ENCODE measurements at places on chromosomes 5 and 9.

DNA sequence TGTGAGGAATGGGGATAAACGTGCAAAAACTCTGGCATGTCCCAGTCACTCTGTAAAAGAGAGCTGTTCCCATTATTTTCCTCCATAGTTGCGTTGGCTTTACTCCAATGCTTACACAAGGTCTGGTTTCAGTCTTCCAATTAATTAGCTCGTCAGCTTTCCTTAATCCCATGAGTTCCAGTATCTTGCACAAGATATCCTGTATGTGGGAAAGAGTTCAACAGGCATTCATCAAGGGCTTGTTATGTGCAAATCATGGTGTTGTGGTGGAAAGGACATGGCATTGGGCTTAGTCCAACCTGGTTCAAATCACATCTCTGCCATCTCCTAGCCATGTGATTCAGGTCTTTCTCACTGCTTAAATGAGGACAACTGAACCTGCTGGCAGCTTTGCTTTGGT, 77.5 kb upstream of the PANK3 start:
- no peak for DNase-seq

- no peak for DNase-seq
Measured at GRCh38 chr5:61002611-61003355, 57.8 kb downstream of the NDUFAF2 start.

GRCh38 chr5:94702729-94703128, 84.3 kb downstream of the SLF1 start:
- DNase-seq, result no peak

- no peak for DNase-seq
Measured at GRCh38 chr5:112382886-112383285, 36.2 kb downstream of the EPB41L4A start.

DNA sequence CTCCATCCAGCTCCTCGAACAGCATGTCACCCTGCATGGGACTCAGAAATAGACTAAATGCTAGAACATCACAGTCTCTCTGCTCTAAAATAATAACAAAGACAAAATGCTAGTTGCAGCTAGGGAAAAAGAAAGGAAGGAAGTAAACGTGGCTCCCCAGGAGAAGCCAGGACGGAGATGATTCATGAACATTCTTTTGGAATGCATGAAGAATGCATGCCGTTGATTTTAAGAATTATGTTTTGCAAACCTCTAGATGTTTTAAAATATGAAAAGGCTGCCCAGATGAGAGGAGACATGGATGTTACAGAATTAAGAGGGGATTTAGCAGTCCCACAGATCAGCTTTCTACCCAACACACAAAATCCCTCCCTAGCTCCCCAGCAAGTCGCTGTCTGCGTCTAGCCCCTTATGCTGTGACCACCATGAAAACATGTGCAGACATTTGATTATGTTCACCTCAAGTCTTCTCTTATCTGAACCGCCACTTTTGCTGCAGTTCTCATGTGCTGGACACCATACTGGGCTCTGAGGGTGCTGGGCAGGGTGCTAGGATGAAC, 139.4 kb upstream of the LMX1B start:
- no peak for DNase-seq

DNA sequence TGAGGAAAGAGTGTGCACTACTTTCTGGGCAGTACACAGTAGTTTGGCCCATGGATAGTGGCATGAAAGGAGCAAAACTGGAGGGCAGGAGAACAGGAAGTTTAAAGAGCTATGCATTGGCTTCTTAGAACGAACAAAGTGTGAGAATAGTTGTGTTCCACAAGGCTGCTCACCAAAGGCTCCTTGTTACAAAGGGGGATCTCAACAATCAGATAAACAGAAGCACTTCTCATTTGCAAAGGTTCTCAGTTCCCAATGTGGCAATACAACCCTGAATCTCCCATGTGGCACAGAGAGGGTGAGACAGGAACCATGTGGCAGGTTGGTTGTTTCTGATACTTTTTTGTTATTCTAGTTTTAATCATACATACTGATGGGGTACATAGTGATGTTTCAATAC, 158.4 kb downstream of the CARTPT start:
- DNase-seq, result no peak

DNA sequence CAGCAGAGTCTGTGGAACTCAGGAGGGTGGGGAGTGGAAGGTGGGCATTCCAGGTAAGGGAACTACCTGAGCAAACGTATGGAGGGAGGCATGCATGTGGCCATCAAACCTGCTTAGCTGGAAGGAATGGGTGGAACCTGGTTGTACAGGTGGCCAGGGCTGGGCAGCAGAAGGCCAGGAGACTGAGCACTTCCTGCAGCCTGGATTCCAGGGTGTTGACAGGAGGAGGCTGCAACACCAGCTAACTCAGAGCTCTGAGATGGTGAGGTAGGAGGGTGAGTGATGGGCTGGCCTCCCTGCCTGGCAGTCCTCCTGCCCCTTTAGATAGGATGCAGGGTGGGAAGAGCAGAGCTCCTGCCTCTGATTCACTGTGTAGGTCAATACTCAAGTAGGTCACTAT, 92.5 kb upstream of the CPEB4 start:
- no peak for DNase-seq

DNA sequence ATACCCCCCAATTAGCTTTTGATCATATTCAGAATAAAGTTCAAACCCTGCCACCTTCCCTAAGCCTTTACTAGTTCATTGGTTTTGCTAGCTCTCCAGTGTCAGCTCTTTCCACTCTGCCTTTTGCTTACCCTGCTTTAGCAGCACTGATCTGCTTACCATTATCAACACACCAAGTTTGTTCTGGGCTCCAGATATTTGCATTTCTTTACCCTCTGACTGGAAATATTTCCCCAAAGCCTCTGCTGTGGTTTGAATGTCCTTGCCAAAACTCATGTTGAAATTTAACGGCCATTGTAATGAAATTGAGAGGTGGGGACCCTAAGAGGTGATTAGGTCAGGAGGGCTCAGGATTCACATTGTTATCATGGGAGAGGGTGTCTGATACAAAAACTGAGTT, 99.5 kb downstream of the GCNT1 start:
- no peak for DNase-seq

DNA sequence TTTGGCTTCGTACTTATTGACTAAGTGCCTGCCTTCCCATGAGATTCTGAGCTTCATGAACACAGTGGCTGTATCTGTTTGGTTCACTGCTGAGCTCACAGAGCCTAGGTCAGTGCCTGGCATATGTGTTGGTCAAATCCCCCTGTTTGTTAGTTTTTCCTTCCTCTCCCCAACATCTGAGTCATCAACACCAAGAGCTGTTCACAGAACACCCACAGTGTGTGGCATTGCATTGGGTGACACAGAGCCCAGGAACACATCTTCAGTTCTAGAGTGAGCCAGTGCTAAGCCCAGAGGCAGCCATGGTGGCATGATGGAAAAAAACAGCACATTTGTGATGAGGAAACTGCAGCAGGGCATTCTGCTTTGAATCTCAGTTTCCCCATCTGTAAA, 294.6 kb downstream of the SEC61B start:
- DNase-seq, result no peak

- DNase-seq, result no peak
Measured at GRCh38 chr9:14722391-14723035, at the start of gene CER1. TSS of gene CER1 (minus strand) at chr9:14722733. CDS start at chr9:14722672, 61 bp downstream.

DNA sequence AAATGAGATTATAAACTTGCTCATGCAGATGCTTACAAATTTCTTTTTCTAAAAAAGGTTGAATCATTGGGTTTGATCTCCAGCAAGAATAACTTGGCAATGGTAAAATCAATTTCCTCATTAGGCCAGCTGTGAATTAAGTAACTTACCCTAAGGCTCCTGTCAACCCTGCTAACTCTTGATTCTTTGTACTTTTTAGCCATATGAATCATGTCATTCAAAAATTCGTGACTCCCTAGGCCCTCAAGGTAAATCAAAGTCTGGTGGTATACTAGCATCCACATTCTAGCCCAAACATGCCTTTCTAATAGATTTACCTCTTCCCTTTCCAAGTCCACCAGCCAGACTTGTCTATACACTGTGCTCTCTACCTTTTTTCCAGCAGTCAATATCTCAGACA, 420.8 kb upstream of the BRINP1 start:
- DNase-seq, result no peak

DNA sequence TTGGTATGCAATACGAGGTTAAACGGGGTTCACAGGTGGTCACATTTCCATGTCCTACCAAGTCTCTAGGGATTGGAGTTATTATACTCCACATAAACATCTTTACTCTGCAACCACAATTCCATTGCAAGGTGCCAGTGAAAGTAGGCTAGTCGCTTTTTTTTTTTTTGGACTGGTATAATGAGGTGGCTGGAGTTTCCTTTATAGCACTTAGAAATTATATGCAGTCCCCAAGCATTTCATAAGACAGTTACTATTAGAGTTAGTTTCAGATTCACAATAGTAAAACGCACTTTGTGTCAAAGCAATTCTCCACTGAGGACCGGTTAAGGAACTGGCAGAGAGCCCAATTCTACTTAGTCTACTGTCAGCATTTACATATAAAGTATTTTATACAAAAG, 1.4 kb downstream of the MEF2C start:
- no peak for DNase-seq

DNA sequence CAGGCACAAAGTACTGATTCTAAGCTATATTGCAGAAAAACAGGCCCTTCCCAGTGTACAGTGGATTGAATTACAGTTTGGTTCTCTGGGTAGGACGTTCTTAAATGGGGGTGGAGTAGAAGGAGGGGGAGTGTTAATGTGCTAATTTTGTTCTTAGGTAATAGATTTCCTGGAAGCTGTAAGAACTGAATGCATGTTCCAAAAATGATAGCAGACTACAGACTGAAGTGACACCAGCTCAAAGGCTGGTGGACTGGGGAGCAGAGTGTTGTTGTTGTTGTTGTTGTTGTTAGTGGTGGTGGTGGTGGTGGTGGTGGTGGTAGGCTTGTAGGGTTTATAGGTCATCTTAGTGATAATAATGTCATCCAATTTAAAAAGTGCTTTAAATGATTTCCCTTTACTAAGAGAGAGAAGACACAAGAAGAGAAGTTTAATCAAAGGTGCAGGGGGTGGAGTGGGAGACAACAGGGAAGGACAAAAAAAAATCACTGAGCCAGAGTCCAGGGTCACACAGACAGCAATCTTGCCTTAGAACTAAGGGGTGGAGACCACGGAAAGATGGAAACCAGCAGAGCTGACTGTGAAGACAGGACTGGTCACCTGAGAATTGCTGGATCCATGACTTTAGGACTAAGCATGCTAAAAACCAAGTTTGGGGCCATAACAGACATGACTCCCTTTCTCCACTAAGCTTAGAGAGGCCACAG, 27.0 kb downstream of the TTLL11 start:
- no peak for DNase-seq

GRCh38 chr9:7115606-7116005, 357.8 kb downstream of the KDM4C start:
- DNase-seq, result no peak
